C1 segment of cervical spinal cord (tissue), 14 donors: ENCODE measurements at places on chromosomes 3 and 15.

- DNase-seq: no peak
Observed at GRCh38 chr3:29822071-29822470, 541.2 kb downstream of the RBMS3 start.

DNA sequence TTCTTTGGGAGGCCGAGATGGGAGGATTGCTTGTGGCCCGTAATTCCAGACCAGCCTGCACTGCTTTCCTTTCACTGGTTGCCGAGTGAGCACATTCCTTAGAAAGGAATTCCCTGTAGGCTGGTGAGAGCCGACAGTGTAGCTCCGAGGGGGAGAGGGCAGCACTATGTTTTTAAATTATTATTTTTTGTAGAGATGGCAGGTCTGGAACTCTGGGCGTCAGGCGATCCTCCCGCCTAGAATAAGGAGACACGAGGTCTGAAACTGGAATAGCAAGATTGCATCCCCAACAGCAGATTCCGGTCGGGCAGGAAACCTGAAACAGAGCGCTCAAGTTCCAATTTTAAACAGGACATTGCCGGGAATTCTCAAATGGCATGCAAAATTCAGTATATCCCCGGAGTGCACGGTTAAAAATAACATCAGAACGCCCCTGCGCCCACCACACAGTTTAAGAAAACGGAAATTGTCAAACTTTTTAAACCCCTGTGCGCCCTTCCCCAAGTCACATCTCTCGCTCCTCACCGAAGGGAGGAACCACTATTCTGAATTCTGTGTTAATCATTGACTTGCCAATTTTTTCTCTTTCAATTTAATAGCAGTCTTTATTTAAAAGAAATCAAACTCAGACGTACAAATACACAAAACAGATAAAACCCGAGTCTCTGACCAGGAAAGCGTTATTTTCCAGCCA, 643 bp upstream of the RNU5B-1 start:
- DNase-seq: peak; percentile 74

DNA sequence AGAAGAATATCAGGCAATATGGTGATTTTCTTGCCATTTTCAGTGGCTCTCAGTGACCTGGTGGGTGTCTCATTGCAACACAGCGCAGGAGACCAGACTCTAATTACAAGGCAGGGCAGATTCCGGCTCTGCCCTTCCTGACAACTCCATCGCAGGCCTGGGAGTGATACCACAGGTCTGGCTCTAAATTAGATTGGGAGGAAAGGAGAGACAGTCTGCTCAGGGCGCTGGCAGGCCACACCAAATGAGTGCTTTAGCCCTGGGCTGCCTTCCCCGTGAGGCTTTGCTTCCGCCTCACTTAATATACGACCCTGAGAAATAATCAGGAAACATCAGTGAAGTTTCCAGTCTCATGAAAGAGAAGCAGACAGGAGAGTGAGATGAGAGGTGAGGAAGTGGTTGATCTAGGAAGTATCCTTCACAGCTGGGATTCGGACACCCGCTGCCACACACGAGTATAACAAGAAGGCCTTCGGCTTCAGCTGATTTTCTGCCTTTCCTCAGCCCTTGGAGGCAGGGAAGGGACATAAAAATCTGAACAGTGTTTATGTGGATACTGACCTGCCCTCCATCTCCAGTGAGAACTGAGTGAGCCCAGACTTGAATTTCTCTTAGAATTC, 73.7 kb upstream of the PROK2 start:
- no peak for DNase-seq

DNA sequence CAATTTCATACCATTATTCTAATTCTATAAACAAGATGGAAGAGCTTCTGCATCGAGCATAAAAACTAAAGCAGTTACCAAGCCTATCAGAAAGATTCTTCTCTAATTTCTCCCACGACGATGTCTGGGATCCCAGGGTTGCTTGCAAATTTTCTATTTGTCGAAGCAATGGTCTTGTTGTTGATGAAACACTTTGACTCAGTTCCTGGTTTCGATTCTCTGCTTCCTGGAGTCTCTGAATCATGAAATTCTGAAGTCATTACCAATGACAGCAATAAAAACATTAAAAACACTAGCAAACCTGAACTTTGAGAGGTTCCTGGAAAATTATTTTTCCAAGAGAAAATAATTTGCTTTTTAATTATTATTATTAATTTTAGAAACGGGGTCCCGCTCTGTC, 18.7 kb downstream of the TMF1 start:
- DNase-seq: no peak

DNA sequence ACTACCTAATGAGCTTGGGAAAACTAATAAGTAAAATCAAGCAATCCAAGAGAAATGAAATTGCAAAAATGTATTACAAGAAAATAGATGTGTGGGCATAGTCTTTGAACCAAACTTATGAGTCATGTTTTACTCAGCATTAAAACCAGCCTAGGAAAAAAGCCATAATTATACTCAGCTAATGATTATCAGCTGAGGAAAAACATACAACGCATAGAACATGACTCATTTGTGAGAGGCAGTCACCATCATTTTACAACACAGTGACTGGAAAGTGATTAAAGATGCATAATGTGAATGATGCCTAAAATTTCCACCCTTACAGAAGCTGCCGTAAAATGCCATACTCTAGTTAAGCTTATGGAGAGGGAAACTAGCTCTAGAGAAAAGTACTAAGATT, 238.0 kb upstream of the EOMES start:
- no peak for DNase-seq

GRCh38 chr3:31882431-31882830, 98.6 kb downstream of the OSBPL10 start:
- DNase-seq: no peak

DNA sequence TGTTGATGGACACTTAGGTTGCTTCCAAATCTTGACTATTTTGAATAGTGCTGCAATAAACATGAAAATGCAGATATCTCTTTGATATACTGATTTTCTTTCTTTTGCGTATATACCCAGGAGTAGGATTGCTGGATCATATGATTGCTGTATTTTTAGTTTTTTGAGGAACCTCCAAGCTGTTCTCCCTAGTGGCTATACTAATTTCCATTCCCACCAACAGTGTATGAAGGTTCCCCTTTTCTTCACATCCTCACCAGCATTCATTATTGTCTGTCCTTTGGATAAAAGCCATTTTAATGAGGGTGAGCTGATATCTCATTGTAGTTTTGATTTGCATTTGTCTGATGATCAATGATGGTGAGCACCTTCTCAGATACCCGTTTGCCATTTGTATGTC, 12.5 kb downstream of the PATL2 start:
- DNase-seq: no peak

GRCh38 chr15:59941612-59942011, 62.5 kb upstream of the FOXB1 start:
- no peak for DNase-seq

GRCh38 chr3:150523538-150523937, 22.8 kb downstream of the SERP1 start:
- no peak for DNase-seq

DNA sequence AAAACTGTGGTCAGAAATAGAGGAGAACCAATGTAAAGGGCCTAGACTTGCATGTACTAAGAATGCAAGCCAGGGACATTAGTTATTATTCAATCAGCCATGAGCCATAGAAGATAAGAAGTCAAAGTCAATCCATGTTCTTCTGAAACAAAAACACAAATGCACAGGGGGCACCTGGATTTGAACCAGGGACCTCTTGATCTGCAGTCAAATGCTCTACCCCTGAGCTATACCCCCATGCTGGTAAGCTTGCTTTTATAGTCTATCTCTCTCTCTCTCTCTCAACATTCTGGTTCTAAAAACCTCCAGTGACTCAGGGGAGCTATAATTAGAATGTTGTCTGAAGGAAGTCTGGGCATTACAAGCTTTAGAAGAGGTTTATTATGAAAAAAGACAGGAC, 85.6 kb upstream of the ACP3 start:
- DNase-seq: no peak

- no peak for DNase-seq
Observed at GRCh38 chr3:62238003-62238402, 135.3 kb downstream of the FEZF2 start.

- DNase-seq: no peak
Observed at GRCh38 chr15:99962006-99962561, 228.8 kb upstream of the LYSMD4 start.

GRCh38 chr3:186185194-186185787, 76.4 kb upstream of the ETV5 start:
- DNase-seq: peak; percentile 52

DNA sequence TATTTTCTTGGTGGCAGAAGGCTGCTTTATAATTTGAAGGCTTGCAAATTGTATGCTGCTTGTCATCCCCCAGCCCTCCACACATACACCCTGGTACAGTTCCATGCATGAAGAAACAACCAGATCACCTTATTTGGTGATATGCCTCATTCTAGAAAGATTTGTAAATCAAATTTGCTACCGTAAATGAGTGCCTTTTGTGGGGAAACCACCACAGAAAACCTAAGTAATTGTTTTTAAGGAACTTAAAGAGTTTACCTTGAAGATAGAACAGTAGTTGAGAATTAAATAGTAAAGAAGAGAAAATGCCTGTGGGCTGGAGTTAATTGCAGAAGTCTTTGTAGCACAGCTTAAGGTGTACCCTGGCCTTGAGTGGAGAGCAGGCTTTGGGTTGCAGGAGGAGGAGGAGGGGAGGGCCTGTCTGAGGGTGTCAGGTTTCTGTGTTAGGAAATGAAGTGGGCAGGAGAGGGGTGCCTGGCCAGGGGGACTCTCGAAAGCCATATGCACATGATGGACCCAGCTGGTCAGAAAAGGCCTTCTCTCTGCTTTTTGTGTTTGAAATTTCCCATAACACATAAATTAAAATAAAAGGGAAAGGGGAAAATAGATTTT, 6.9 kb downstream of the NIPA2 start:
- DNase-seq: no peak

- no peak for DNase-seq
Observed at GRCh38 chr3:48467110-48467454, 20.5 kb downstream of the ATRIP start.

DNA sequence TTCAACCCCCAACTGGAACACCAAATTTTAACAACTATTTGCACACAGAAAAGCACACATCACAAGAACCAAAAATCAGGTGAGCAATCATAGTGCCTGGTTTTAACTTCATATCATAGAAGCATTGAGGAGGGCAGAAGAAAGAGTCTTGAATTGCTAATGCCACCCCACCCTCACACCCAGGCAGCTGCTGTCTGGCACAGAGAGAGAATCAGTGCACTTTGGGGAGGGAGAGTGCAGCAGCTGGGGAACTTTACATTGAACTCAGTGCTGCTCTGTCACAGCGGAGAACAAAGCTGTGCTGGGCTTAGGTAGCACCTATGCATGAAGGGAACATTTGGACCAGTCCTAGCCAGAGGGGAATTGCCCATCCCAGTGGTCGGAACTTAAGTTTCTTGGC, 76.0 kb upstream of the KBTBD8 start:
- no peak for DNase-seq

DNA sequence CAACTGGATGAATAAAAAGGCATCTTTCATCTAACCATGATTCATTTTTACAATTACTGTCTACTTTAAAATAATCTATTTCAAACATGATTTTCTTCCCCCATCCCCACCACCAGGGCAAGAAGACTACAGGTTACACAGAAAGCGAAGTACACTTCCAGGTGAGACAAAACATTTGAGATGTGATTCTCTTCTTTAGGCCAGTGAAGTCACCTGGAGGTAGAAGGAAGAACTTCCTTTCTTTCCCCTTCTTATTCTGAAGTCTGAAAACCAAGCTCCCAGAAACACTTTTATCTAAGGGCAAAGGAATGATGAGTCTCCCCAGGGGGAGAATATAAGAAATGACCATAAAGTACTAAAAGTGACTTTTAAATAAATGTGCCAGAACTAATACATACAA, 36.7 kb downstream of the SHQ1 start:
- no peak for DNase-seq

DNA sequence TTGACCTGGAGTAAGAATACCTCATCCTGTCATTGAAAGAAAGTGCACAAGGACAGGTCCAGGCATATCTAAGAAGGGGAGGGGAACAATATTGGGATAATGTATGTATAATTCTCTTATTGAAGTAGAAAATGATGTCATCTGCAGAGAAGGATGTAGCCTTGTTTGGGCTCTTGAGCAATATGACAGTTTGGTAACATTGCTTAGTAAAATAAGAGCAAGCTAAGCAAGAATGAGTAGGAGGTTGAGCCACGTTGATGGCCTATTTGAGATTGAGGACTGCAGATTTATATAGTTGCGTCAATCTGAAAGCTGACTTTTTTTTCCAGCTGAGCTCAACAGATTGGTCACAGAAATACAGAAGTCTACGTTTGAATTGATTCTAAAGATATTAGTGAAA, 145.2 kb downstream of the FILIP1L start:
- DNase-seq: no peak

DNA sequence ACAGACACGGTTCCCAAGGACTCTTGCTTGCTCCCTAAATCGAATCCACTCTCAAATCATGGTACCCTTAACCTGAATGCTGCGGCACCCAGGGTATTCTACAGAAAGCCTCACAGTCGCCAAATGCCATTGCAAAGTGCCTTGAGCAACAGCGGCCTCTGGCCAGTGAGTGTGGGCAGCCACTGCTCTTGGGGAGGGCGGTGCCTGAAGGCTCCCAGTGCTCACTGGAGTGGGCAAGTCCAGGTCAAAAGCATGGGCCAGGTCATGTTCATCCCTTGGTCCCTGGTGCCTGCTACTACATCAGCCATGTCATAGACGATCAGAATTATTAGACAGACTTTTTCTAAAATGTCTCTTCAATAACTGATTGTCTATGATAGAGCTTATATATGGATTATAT, 82.5 kb downstream of the ADAMTS17 start:
- no peak for DNase-seq

DNA sequence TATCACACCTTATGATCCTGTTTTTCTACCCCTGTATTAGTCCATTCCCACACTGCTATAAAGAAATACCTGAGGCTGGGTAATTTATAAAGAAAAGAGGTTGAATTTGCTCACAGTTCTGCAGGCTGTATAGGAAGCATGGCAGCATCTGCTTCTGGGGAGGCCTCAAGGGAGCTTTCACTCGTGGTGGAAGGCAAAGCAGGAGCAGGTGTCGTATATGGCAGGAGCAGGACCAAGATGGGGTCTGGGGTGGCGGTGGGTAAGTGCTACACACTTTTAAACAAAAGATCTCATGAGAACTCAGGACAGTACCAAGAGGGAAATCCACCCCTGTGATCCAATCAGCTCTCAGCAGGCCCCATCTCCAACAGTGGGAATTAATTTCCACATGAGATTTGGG, 15.4 kb upstream of the SCAP start:
- DNase-seq: no peak

DNA sequence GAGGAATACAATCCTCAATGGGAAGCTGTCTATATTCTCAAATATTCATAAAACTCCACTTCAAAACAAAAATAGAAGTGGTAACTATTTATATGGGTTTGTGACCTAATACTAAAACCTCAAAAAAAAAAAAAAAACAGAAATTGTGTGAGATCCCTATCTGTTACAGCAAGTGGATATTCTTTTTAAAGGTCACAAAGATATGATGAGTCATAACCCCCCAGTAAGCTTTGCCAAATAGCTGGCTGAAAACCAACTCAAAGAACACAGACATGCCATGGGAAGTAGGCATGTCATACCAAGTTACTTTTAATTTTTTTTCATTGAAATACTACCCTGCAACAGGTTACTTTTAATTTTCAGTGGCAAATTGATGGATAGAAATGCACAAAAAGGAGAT, 62.5 kb downstream of the CBLB start:
- no peak for DNase-seq
